ENCODE measurements at places on chromosomes 3 and 15.

DNA sequence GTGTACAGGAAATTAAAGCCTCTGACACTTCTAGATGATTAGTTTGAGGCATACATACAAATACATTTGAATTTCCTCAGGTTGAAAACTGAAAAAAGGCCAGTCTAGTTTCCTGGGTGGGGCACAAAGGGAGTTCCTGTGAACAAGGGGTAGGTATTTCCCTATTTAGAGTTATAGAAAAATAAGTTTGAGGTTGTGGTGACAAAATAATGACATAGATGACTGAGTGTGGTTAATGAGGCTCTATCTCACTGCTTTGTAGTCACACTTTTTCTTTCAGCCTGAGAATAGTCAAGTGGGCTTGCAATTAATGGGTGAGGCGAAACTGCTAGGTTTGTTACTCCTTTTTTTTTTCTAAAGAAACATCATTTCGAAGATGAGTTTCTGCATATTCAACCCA is 4.3 kb downstream of the SLCO3A1 start:
- no peak for DNase-seq

DNA sequence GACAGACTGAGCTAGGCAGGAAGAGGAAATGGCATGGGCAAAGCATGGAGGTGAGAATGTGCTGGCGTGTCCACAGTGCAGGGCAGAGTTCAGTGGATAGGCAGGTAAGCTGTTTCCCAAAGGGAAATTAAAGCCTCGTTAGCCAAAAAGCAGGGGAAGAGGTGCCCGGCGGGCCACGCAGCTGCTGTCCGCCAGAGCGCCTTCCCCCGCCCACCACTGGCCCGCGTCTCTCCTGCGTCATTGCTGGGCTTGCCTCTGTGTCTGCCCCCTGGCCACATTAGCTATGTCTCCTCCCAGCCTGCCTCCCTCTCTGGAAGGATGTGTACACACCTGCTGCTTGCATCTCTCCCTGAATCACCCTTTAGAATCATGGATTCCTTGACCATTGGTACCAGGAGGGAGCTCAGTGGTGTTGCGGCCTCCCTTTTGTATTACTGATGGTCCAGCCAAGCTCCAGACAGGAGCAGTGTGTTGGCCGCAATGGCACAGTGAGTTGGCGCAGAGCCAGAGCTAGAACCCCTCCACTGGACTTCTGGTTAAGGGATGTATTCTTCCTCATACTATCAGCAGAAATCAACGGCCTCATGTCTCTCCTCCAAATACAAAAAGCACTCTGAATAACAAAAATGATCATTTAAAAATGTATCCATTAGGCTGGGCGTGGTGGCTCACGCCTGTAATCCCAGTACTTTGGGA is 26.6 kb downstream of the SLC28A1 start:
- peak; percentile 84 for DNase-seq

GRCh38 chr3:536417-536813 is 339.9 kb downstream of the CHL1 start:
- no peak for DNase-seq

GRCh38 chr3:124558991-124559845 is 171.0 kb upstream of the UMPS start:
- DNase-seq: peak; percentile 7

GRCh38 chr3:124207873-124208485 is 216.1 kb upstream of the ROPN1 start:
- DNase-seq: no peak

- no peak for DNase-seq
Measured at GRCh38 chr3:143559296-143559695, 289.0 kb downstream of the SLC9A9 start.

GRCh38 chr3:169772305-169772896 is 795 bp upstream of the MYNN start:
- DNase-seq: peak; percentile 79

DNA sequence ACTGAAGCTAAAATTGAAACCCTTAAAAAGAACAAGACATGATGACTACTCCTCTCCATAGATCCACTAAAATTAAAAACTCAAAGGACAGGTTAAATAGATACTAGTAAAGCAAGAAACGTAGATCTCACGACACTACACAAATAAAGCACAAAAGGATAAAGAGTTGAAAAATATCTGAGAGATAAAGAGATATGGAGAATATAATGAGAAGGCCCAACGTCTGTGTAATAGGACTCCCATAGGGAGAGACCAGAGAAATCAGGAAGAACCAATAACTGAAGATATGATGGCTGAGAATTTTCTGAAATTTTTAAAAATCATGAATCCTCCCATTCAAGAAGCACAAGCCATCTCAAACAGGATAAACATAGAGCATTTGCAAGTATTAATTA is 45.6 kb upstream of the PRICKLE2 start:
- no peak for DNase-seq

GRCh38 chr3:106428565-106428994 is 559.8 kb upstream of the CBLB start:
- DNase-seq: no peak

GRCh38 chr3:55013145-55013925 is 85.5 kb upstream of the LRTM1 start:
- no peak for DNase-seq

DNA sequence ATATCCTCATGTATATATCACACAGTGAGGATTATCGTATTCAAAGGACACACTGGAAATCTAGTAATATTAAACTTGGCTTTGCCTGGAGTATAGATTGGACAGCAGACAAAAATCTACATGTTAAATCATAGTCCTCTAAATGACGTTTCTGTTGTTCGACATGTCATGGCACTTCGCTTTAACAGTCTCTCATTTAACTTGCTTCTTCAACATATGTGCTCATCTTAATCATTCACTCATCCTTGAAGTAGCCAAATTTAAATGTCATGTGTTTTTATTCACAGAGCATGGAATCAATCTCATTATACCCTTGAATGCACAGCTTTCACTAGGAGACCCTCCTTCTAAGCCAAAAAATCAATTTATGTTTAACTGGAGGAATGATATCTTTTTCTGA is 417.0 kb upstream of the CNTN6 start:
- DNase-seq: no peak

DNA sequence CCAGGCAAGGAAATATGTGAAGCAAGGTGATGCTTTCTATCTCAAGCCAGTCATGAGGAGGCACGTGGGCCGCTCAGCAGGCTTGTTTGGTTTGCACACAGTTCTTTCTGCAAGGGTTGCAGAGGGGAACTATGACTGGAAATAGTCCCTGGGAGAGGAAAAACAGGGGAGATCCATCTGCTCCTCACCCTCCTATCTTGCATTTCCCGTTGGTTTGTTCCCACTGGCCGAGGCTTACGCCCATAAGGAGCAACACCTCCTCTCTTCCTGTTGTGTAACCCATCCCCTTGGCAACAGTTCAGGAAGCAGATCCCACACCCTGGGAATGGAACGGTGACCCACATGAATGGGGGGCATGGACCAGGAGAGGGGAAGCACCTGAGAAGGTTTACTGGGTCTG is 72.1 kb upstream of the MAGI1 start:
- peak; percentile 9 for DNase-seq

- DNase-seq: peak; percentile 34
Measured at GRCh38 chr3:107117922-107118536, 259.2 kb upstream of the CCDC54 start.

GRCh38 chr3:49512781-49513355 is 41.4 kb upstream of the BSN start:
- DNase-seq: no peak

DNA sequence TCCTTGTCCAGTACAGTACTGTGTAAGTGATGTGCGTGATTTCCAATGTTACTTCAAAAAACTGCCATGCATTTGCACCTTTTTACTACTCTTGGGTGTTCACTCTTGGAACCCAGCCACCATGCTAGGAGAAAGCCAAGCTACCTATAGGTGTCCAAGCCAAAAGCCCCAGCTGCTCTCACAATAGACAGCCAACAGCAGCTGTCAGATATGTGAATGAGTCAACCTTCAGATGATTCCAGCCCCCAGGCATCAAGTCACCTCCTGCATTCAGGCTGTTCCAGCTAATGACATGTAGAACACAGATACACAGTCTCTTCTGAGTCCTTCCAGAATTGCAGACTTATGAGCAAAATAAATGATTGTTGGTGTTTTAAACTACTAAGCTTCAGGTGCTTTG is 417.7 kb upstream of the TGFBR2 start:
- peak; percentile 94 for DNase-seq

DNA sequence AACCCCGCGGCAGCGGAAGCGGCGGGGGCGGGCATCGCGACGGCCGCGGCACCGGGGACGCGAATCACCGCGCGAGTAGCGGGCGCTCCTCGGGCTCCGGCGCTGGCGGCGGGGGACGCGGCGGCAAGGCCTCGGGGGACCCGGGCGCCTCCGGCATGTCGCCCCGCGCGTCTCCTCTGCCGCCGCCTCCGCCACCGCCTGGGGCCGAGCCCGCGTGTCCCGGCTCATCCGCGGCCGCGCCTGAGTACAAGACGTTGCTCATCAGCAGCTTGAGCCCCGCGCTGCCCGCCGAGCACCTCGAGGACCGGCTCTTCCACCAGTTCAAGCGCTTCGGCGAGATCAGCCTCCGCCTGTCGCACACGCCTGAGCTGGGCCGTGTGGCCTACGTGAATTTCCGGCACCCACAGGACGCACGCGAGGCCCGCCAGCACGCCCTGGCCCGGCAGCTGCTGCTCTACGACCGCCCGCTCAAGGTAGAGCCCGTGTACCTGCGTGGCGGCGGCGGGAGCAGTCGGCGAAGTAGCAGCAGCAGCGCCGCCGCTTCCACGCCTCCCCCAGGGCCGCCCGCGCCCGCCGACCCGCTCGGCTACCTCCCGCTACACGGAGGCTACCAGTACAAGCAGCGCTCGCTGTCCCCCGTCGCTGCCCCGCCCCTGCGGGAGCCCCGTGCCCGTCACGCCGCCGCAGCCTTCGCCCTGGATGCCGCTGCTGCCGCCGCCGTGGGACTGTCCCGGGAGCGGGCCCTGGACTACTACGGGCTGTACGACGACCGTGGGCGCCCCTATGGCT is 675 bp downstream of the RBM15B start:
- DNase-seq: no peak

- no peak for DNase-seq
Measured at GRCh38 chr3:125045965-125046364, 9.8 kb downstream of the HEG1 start.

DNA sequence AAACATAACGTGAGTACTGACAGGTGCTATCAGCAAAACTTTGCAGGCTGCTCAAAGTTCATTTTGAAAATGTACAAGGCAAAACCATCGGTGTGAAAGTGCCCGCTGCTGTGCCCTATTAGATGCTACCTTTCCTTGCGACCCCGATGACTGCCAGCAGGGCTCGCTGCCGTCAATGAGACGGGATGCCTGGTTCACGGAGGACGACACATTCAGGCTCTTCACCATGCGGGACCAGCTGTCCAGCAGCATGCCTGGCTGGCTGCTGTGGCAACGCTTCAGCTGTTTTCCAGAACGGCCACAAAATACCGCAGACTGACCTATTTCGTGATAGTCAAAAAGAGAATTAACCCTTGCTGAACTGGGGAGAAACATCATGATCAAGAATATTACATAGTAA is 92.7 kb upstream of the OCA2 start:
- peak; percentile 57 for DNase-seq

- DNase-seq: peak; percentile 9
Measured at GRCh38 chr3:78176869-78177268, 1137.0 kb downstream of the ROBO2 start.

DNA sequence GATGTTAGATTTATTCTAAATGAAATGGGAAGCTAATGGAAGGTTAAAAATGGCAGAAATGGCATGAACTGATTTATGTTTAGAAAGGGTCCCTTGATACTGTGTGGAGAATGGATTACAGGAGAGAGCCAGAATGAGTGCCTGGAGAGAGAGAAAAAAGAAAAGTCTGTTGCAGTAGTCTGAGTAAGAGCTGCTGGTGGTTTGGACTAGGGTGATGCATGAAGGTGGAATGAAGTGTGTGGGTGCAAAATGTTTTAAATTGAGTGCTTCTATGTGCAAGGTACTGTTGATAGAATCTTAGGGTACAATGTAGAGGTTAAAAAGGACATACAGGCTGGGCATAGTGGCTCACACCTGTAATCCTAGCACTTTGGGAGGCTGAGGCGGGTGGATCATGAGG is 11.4 kb upstream of the MGA start:
- DNase-seq: no peak

- no peak for DNase-seq
Measured at GRCh38 chr15:99717161-99718009, 15.9 kb downstream of the LYSMD4 start.

GRCh38 chr15:83435202-83435601 is 11.9 kb upstream of the SH3GL3 start:
- DNase-seq: no peak

- no peak for DNase-seq
Measured at GRCh38 chr3:140911822-140912221, 29.8 kb upstream of the SLC25A36 start.

- no peak for DNase-seq
Measured at GRCh38 chr15:74782259-74783071, 585 bp downstream of the CSK start.

DNA sequence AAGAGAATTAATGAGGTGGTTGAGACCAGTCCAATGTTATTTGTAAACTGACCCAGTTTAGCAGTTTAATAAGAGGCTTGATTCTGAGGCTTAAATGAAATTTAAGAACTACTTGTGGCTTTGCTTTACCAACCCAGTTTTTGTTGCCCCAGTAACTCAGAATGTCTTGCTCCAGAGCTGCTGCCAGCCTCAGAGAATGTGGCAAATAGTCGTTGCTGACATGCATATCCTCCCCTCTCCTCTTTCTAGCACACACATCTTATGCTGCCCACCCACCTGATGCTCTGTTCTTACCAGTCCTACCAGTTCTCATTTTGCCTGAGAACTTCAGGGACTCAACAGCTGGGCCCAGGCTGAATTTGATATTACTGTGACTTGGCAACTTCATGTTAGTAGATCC is 92.4 kb upstream of the TSC22D2 start:
- no peak for DNase-seq

- DNase-seq: no peak
Measured at GRCh38 chr3:18667552-18667951, 242.4 kb upstream of the SATB1 start.

DNA sequence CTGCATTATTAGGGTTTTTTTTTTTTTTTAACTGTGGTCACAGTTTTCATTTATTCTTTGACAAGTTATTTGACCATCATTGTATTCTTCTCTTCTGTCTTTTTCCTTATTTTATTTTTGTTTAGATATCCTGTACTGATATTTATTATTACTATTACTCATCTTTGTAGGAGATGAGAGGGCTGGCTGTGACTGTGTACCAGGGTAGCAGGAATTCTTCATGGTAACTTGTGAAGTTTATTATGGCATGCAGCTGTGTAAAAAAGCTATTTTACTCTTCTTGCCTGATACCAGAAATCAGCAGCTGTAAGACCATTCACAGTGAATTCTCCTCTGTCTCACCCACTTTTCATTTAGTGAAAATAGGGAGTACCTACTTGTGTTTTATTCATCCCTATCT is 44.5 kb downstream of the ATP6V1A start:
- no peak for DNase-seq

GRCh38 chr3:154224866-154225265 is 99.4 kb downstream of the DHX36 start:
- DNase-seq: no peak

- no peak for DNase-seq
Measured at GRCh38 chr3:71763426-71763825, 9.8 kb downstream of the GPR27 start.

Measured in SHP77 (cell line).